ENCODE measurements at places on chromosomes 13 and 19. TPM values are rescaled to one million over a fixed set of nuclear protein-coding genes. Genes with fewer than 3 reads are reported as not detected.
A peak's percentile ranks its signal among the peaks of the same experiment; 100 is the strongest.

DNA sequence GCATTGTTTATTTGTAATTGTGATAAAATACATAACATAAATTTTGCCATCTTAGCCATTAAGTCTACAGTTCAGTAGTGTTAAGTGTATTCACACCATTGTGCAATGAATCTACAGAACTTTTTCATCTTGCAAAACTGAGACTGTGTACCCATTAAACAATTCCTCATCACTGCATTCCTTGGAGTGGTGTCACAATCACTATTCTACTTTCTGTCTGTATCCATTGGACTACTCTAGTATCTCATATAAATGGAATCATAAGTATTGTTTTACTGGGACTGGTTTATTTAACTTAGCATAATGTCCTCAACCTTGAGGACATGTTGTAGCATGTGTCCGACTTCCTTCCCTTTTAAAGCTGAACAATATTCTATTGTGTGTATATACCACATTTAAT is 36.8 kb downstream of the UFM1 start:
- DNase-seq = no peak

Gene ZNF555
- total RNA-seq = 8.9 TPM

Gene PABPC3
- 0.05 TPM for total RNA-seq

Gene PRTN3
- not detected for total RNA-seq

Gene FXYD1
- 556 TPM for total RNA-seq

Gene RXFP2
- not detected for total RNA-seq

Gene FXYD7
- not detected for total RNA-seq

DNA sequence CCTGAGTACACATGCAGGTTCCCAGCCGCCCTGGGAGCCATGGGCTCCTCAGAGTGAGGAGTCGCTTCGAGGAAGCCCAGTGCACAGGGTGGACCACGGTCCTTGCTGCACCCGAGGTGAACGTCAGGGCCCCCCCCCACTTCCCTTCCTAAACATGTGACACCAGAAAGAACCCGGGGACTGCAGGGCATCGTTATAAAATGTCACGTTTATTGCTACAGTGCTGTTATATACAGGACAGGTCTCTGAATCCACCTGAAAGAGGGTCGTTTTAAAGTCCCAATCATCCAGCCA is 3.8 kb upstream of the UQCR11 start:
- peak; percentile 50 for DNase-seq
